ENCODE measurements at places on chromosomes 1 and 21. TPM values are rescaled to one million over a fixed set of nuclear protein-coding genes. Genes with fewer than 3 reads are reported as not detected.

Gene APCS
- not detected for total RNA-seq

Gene SEMA4A
- total RNA-seq: 4.1 TPM

Gene LPAR3
- total RNA-seq: 0.33 TPM

Gene IL10
- 4.8 TPM for total RNA-seq

Gene GFI1
- total RNA-seq: 0.63 TPM

Gene NEGR1
- total RNA-seq: 57.7 TPM

- H3K27me3 ChIP-seq: no peaks in the 10 kb centered on the region
- DNase-seq: peak; percentile 37
- H3K27ac ChIP-seq: no peak overlapping the region
- no peaks in the 10 kb centered on the region for H3K4me1 ChIP-seq
Observed at GRCh38 chr1:7410156-7410555, 360.9 kb upstream of the VAMP3 start.

- no peaks in the 10 kb centered on the region for H3K36me3 ChIP-seq
- H3K4me1 ChIP-seq: no peaks in the 10 kb centered on the region
- no peak overlapping the region for H3K27ac ChIP-seq
- H3K4me3 ChIP-seq: no peak overlapping the region
- no peaks in the 10 kb centered on the region for H3K27me3 ChIP-seq
Observed at GRCh38 chr1:206804156-206804737, 32.0 kb upstream of the IL10 start.

GRCh38 chr1:61202854-61203598 is 120.7 kb downstream of the NFIA start:
- no peaks in the 10 kb centered on the region for H3K36me3 ChIP-seq
- peaks cover 48% of the 10 kb centered on the region for H3K4me1 ChIP-seq
- no peak for DNase-seq
- peak overlapping the region; percentile 56 for H3K27ac ChIP-seq

DNA sequence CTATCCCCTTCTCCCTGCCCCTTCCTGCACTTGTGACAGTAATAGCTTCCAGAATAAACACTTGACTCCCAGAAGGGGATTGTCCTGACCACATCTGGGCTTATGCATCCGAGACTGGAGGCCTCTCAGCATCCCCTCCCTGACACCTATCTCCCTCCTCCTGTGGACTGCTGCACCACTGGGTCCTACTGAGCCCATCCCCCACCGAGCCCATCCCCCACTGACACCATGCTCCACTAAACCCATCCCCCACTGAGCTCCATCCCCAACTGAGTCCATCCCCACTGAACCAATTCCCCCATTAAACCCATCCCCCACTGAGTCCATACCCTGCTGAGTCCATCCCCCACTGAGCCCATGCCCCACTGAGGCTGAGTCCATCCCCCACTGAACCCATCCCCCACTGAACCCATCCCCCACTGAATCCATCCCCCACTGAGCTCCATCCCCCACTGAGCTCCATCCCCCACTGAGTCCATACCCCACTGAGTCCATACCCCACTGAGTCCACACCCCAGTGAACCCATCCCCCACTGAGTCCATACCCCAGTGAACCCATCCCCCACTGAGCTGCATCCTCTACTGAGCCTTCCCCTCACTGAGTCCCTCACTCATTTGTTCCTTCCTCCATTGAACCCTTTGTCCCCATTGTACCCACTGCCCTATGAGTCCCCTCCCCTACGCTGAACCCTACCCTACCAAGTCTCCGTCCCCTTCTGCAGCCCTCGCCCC is 5.6 kb downstream of the PDZK1IP1 start:
- peak; percentile 53 for DNase-seq
- no peak overlapping the region for H3K27ac ChIP-seq
- no peak overlapping the region for H3K4me3 ChIP-seq
- H3K36me3 ChIP-seq: no peaks in the 10 kb centered on the region
- H3K27me3 ChIP-seq: peaks cover 39% of the 10 kb centered on the region

DNA sequence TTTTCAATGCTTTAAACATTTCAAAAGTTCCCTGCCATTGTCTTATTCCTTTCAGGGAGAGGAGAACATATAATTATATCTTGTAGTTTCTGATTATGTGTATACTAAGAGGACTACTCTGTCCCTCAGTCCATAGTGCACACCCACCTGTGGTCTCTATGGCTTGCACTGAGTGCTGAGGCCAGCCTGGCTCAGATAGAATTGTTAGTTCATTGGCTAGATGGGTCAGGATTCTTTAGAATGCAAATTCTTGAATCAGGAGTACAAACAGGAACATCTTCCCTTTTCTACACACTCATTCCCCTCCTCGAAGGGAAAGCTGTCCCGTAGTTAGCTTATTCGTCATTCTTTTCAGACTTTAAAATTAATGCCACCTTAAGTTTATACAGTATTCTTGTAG is 8.2 kb downstream of the BACH1 start:
- H3K27ac ChIP-seq: peak overlapping the region; percentile 24
- DNase-seq: peak; percentile 31
- H3K27me3 ChIP-seq: no peaks in the 10 kb centered on the region
- H3K4me1 ChIP-seq: peaks cover 71% of the 10 kb centered on the region
- no peaks in the 10 kb centered on the region for H3K36me3 ChIP-seq
- no peak overlapping the region for H3K4me3 ChIP-seq

GRCh38 chr1:226664413-226665101 is 74.5 kb downstream of the ITPKB start:
- peak overlapping the region; percentile 26 for H3K4me3 ChIP-seq
- no peak overlapping the region for H3K27ac ChIP-seq
- no peak for DNase-seq
- H3K27me3 ChIP-seq: no peaks in the 10 kb centered on the region

DNA sequence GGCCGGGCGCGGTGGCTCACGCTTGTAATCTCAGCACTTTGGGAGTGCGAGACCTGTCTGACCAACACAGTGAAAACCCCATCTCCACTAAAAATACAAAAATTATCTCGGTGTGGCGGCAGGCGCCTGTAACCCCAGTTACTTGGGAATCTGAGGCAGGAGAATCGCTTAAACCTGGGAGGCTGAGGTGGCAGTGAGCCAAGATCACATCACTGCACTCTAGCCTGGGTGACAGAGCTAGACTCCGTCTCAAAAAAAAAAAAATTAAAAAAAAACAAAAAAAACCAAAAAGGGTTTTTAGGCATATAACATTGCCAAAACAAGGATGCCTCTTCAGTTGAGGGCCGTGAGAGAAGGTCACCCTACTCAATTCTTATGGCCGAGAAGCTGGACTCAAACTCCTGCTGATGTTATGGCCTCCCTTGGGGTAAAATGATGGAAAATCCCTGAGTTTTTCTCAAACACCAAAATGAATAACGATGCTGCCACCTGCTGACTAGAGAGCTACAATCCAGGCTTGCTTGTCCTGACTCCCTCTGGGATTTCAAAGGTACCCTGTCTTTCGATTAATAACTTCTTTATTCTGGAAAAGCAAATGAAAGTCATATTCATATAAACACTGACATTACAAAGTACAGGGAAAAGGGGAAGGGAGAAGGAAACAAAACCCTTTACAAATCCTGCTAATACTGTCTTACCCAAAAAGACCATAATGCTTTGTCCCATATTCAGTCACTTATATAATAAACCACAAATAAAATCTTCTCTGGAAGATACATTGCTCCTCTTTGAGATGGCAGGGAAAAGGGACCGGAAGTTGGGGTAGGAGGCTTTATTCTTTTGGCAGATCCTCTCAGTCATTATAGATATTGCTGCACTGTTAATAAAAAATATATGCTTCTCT is 10.7 kb downstream of the RAB42 start:
- no peak for DNase-seq
- peaks cover 62% of the 10 kb centered on the region for H3K36me3 ChIP-seq
- peak overlapping the region; percentile 32 for H3K27ac ChIP-seq
- peaks cover 15% of the 10 kb centered on the region for H3K4me1 ChIP-seq
- no peak overlapping the region for H3K4me3 ChIP-seq

DNA sequence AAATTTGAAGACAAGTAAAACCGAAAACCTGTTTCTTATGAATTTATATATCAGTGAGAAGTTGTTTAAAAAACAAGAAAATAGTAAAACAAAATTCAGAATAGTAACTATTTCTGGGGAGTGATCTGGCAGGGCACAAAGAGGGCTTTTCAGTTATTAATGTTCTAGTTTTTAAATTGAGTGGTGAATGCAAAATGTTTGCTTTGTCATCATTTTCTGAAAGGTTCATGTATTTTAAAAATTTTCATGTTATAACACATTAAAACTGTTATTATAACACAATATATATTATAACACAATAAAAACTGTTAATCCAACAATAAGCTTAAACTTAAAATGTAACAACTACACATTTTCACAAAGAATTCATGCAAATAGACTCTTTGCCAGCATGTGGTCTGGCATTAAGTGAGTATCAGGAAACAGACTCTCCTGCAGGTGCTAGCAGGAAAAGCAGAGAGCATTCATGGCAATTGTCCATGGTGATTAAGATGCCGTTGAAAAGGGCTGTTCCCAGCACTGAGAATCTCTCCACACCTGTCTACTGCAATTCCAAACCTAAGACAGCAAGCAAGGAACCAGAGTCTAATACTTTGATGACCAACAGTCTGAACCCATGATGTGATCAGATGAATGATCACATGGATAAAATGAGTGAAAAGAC is 204.9 kb downstream of the TBX15 start:
- no peak overlapping the region for H3K4me3 ChIP-seq
- no peak for DNase-seq
- no peaks in the 10 kb centered on the region for H3K4me1 ChIP-seq
- H3K27me3 ChIP-seq: no peaks in the 10 kb centered on the region

- no peaks in the 10 kb centered on the region for H3K36me3 ChIP-seq
- H3K27ac ChIP-seq: no peak overlapping the region
- no peak for DNase-seq
- H3K4me1 ChIP-seq: peaks cover 10% of the 10 kb centered on the region
Observed at GRCh38 chr1:15816674-15817073, 9.2 kb upstream of the UQCRHL start.

GRCh38 chr1:57860931-57861565 is 437.2 kb upstream of the DAB1 start:
- H3K4me1 ChIP-seq: no peaks in the 10 kb centered on the region
- no peak for DNase-seq
- H3K27ac ChIP-seq: no peak overlapping the region
- no peaks in the 10 kb centered on the region for H3K36me3 ChIP-seq

- H3K4me1 ChIP-seq: no peaks in the 10 kb centered on the region
- peak; percentile 83 for DNase-seq
- no peak overlapping the region for H3K27ac ChIP-seq
- H3K27me3 ChIP-seq: peaks cover 71% of the 10 kb centered on the region
- no peak overlapping the region for H3K4me3 ChIP-seq
Observed at GRCh38 chr1:38444311-38444710, 397.7 kb upstream of the POU3F1 start.
